ENCODE measurements at places on chromosomes 5 and 9. TPM values are rescaled to one million over a fixed set of nuclear protein-coding genes. Genes with fewer than 3 reads are reported as not detected.
A peak's percentile ranks its signal among the peaks of the same experiment; 100 is the strongest.

The GFRA3 gene
- not detected for total RNA-seq

The ZBED3 gene
- 0.14 TPM for total RNA-seq

The TBC1D13 gene
- total RNA-seq = 3.9 TPM

GRCh38 chr5:73899055-73899454, 273.1 kb downstream of the ARHGEF28 start:
- no peak for DNase-seq

- DNase-seq = no peak
Observed at GRCh38 chr5:72892846-72893245, 63.0 kb upstream of the FCHO2 start.

DNA sequence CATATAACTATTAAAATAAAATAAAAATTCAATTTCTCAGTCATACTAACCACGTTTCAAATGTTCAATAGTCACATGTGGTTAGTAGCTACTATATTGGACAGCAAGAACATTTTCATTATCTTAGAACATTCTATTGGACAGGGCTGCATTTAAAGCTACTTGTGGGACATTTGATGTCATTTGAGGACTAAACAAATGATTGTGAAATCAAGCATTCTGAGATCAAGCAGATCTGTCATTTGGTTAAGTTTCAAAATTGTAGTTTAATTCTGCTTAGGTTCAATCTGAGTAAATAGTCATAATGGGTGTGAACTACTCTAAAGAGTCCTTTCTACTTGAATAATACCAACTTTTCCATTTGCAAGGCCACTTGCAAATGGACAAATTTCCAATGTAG, 226.9 kb upstream of the C9orf72 start:
- DNase-seq = no peak

- DNase-seq = no peak
Observed at GRCh38 chr9:105219291-105219805, 25.1 kb upstream of the SLC44A1 start.

GRCh38 chr9:100322954-100323536, 29.7 kb downstream of the TEX10 start:
- peak; percentile 17 for DNase-seq

- DNase-seq = no peak
Observed at GRCh38 chr9:123772374-123772773, 157.6 kb downstream of the DENND1A start.

- DNase-seq = no peak
Observed at GRCh38 chr5:150278046-150278730, 11.4 kb downstream of the CAMK2A start.

GRCh38 chr5:87139795-87140194, 127.9 kb upstream of the RASA1 start:
- no peak for DNase-seq

DNA sequence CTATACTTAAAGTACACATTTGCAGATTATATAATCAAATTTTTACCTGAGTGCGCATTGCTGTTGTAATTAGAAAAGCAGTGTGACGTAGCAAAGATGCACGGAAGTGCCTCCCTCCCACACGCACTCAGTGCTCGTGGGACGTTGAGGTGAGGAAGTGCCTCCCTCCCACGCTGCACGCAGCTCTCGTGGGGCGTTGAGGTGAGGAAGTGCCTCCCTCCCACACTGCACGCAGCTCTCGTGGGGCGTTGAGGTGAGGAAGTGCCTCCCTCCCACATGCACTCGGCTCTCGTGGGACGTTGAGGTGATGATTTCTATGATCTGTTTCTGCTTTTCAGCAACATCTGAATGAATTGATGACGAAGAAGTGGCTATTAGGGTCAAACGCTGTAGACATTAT, 21.0 kb downstream of the EXOC3 start:
- no peak for DNase-seq

- DNase-seq = no peak
Observed at GRCh38 chr9:36136894-36137391, 410 bp downstream of the GLIPR2 start.

DNA sequence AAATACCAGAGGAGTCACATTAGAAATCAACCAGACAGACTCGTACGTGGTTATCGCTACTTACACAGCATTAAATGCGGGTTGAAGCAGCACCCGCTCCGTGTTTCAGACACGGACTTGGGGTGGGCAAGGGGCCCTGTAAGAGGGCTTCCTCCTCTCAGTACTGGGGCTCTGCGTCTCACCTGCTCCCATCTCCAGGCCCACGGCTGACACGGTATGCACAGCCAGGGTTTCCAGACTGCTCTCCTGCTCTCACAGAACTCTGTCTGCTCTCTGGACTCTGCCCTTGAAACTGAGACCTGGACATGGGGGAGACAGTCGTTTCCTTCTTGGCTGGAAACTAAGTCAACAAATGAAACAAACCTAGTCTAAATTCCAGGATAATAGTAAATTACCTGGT, 24.7 kb upstream of the RASGEF1C start:
- no peak for DNase-seq
